ENCODE measurements at places on chromosomes 4 and X. TPM values are rescaled to one million over a fixed set of nuclear protein-coding genes. Genes with fewer than 3 reads are reported as not detected.

DNA sequence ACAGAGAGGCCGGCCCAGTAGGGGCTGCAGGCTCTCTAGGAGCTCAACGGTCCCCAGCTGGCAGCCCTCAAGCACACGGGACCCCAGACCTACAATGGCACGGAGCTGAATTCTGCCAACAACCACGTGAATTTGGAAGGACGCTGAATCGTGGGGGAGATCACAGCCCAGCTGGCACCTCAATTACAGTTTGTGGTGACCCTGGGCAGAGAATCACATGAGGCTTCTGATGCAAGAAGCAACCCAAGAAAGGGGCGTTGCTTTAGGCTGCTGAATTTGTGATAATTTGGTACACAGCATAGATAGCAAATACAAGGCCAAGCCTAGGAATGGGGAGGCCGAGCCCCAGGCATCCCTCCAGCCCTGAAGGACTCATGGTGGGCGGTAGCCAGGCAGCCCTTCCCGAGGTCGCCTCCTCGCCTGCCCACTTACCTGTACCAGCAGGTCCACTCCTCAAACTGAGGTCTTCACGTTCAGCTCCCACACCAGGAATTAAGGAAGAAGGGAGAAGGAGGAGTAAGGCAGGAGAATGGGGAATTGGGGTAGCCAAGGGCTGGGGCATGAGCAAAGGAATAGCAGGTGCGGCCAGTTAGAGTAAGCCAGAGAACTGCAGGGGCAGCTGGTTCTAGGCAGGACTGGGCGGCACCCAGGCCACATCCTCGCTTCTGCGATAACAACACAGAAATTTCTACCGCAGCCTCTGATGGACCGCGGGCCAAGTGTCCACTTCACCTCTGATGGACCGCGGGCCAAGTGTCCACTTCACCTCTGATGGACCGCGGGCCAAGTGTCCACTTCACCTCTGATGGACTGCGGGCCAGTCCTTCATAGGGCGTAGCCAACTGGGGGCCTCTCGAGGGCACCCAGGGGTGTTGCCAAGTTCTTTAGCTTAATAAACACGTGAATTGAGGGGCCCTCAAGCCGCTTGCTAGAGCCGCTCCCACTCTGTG is 23.4 kb upstream of the HTRA3 start:
- DNase-seq, result no peak

ESX1 gene
- not detected for total RNA-seq

GRCh38 chr4:17577665-17578481 is 875 bp downstream of the LAP3 start:
- DNase-seq, result no peak

DNA sequence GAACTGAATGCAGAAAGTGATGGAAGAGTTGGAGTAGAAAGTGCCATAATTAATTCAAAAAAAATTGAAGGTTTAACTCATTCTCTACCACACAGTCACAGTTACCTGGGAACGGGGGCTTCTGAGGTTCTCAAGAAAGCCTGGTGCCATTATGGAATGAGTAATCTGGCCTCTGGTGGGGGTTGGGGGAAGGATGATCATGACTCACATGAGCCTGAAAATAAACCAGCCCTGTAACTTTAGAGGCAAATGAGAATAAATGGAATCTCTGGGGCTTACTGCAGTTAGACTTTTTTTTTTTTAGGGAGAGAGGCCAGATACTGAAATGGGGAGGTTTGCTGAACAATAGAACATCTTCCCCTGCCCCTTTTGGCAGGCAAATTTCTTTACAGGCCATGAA is 55.3 kb downstream of the SOD3 start:
- DNase-seq, result no peak

DNA sequence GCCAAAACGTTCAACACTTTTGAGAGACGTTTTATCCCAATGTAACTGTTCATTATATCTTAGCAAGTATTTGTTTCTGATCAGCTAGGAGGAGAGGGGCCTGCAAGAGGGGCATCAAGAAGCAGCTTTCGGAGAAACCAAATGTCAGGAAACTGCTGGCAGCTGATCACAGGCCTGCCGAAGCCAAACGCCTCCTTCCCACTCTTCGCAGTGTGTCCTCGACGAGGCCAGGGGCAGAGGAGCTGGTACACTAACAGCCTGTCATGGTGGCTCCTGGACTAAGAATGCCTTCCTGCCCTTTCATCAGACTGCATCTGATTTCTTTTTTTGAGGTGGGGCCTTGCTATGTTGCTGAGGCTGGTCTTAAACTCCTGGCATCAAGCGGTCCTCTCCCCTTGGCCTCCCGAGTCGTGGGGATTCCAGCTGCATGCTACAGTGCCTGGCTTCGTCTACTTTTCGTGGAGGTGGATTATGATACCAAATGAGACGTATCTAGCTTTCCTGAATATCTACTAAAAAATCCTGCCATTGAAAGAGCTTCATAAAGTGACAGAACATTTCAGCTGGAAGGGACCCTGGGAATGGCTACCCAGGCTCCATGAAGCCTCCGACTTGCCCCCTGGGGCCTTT is 134.8 kb downstream of the AFAP1 start:
- DNase-seq, result no peak

WAS gene
- 0.64 TPM for total RNA-seq
